Activated T-cell treated with anti-CD3 and anti-CD28 coated beads for 1 hour (primary cell): ENCODE measurements at places on chromosomes 11 and 22.

DNA sequence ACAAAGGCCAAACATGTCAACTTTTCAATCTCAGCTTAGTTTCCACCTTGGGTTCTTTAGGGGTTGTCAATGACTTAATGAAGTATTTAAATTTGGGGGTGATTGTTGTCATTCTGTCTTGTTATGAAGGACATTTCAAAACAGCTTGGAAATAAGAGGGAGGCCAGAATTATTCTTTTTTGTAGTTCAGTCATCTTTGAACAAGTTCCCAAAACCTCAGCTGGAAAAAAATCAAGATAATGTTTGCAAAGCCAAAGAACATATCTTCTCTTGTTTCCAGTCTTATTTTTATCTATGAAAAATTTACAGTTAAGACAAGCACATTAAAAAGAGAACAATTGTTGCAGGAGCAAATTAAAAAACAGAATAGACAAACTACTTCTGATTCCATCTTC lies 612.8 kb downstream of the INSC start:
- DNase-seq = no peak

GRCh38 chr11:37811349-37811748 lies 1213.3 kb upstream of the RAG2 start:
- no peak for DNase-seq

DNA sequence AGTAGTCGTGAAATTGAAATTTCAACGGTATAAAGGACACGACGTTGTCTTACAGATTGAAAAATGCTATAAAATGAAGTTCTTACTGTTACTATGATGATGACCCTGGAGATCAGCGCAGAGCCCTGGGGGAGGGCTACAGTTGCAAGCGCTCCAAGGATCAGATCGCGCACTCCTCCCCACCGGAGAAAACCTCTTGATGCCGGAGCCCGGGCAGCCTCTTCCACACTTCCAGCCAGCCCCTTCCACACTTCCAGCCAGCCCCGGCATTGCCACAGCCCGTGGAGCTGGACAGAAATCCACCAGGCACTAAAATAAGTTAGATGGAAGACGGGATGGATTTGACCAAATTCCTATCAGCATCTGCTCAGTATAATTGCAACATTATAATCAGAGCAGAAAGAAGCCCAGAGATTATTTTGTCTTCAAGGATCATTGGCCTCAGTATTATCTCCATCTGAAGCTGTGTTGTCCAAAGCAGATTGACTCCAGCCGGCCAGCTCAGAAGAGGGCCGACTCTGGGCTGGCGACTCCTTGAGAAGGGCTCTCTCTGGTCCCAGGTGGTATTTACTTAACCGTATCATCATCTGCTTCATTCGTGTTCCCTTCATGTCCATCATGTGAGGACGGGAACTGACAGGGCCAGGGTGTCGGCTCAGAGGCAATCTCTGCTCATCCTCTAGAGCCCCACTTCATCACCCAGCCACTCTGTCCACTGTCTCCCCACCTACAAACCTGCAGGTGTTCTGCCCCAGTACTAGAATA lies 777 bp upstream of the MICAL3 start:
- no peak for DNase-seq

DNA sequence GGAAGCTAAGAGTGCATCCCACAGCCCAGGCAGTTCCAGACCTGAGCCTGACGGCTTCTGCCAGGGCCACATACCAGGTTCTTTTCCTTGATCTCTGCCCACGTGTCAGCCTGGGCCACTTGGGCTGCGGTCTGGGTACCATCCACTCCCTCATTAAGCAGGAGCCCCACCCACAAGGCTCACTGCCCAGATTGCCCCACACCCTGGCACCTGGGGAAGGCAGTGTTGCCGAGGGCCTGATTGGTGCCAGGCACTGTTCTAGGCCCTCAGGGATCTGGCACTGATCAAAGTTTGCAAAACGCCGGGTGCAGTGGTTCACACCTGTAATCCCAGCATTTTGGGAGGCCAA lies 15.4 kb downstream of the GGA1 start:
- no peak for DNase-seq

DNA sequence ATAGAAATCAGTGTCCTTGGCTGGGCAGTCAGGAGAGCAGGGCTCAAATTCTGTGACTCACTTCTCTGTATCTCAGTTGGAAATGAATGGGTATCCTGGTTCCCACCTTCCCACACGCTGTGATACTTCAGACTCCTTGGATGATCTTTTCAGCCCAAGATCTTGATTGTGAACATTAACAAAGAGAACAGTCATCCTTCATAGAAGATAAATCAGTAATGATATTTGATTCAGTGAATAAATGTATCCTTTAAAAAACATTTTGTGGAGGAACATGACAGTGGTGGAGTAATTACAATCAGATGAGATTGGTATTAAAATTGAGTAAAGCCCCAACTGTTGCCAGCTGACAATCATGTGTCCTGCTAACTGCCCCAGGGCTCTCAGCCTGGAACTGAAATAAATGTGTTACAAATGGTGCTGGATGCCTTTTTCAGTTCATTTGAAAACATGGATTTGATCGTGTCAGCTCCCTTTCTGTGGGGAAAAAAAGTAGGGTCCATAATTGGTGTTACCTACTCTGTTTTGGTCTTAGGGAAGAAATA lies 72.9 kb upstream of the OR5AN1 start:
- no peak for DNase-seq

- no peak for DNase-seq
Observed at GRCh38 chr11:32098142-32098903, 7.4 kb downstream of the RCN1 start.

GRCh38 chr11:71247551-71248250 lies 4.7 kb downstream of the SHANK2 start:
- DNase-seq = no peak

DNA sequence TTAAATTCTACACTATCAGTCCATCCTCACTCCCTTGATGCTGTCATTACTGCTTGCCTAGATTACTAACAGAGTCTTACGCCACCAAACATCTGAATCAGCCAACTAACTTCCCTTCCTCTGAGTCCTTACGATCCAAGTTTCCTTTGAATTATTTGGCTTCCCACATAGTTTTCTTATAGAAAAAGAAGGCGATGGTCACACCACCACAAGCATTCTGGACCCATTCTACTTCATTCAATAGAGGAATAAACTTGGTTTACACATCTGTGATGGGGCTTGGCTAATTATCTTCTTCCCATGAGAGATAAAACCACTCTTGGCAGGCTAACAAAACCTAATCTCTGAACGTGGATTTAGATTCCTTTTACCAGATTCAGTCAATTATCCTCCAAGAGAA lies 35.0 kb downstream of the INTS4 start:
- DNase-seq = no peak

DNA sequence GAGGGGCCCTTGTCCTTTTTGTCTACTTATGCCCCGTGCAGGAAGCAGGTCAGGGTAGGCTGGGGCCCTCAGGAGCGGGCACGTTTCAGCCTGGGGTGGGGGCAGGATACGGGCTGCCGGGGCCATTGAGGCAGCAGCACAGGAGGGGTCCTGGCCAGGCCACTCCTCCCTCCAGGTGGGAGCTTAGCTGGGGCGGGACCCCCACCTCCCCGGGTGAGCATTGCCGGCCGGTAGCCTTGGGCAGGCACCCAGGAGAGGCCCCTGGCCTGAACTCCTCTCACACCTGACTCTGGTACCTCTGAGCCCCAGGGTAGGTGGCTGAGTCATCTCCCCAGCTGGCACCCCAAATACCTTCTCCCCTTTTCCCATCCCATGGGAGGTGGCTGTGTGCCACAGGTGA lies 5.0 kb upstream of the MUC6 start:
- DNase-seq = no peak

GRCh38 chr11:23425381-23425780 lies 565.1 kb upstream of the CCDC179 start:
- DNase-seq = no peak

DNA sequence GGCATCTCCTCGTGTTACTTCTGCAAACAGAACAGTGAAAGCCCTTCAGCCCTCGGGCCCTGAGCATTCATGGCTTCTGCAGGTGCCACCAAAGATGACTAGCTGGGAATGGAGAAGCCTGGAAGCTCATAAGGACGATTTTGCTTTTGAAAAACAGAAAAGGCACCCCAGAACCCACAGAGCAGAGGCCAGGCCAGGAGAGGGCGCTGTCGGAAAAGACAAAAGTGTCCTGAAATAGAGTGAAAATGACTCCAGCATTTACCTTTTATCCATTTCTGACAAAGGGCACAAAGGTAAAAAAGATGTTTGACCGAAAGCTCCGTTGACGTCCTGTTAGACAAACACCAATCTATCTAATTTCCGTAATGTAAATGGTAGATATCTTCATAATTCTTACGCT lies 37.6 kb downstream of the ZNF195 start:
- DNase-seq = peak; percentile 65

- DNase-seq = no peak
Observed at GRCh38 chr11:1740786-1741530, 9.4 kb downstream of the IFITM10 start.

GRCh38 chr11:123083623-123084029 lies 21.7 kb upstream of the HSPA8 start:
- peak; percentile 62 for DNase-seq

DNA sequence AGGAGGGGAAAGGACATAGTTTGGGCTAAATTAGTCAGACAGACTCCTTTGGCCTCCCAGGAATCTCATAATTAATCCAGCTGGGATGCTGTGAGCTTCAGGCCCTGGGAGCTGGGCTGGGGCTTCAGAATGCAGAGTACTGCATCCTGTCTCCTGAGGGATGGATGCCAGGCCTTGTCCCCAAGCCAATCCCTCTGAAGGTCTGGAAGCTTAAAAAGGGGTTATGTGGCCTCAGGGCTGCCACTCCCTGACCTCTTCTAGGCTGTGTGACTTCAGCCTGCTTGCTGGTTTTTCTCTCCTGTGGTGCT lies 6.9 kb upstream of the LRRC32 start:
- DNase-seq = no peak

GRCh38 chr22:40462195-40462984 lies 92.0 kb downstream of the SGSM3 start:
- peak; percentile 11 for DNase-seq

- no peak for DNase-seq
Observed at GRCh38 chr11:23746896-23747295, 750.0 kb upstream of the LUZP2 start.

- peak; percentile 46 for DNase-seq
Observed at GRCh38 chr11:67118181-67118766, 789 bp upstream of the KDM2A start.

GRCh38 chr11:69382131-69383128 lies 88.5 kb downstream of the MYEOV start:
- DNase-seq = no peak

GRCh38 chr22:43455846-43456245 lies 44.0 kb downstream of the MPPED1 start:
- no peak for DNase-seq

GRCh38 chr22:43995057-43995685 lies 28.9 kb upstream of the PARVB start:
- DNase-seq = no peak

- peak; percentile 1 for DNase-seq
Observed at GRCh38 chr22:28855355-28856094, 27.8 kb upstream of the ZNRF3 start.

DNA sequence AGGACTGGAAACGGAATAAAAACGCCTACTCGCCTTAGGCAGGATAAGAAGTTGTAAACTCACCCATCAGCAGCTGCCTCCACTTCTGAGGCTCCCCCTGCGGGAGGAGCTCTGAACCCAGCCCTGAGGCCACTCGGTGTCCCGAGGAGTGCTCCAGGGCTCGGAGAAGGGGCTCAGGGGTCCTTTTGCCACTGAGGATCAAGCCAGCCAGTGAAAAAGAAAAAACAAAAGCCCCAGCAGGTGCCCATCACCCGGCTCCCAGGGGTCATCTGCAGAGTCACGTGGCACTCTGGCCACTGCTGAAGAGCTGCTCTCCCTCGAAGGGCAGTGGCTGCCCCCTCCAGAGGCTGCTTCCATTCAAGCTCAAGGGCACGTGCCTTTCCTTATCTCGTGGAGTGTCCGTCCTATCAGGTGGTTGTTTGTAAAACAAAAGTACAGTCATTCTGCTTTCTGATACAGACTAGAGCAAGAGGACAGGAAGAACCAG lies 29.0 kb downstream of the NUP50 start:
- DNase-seq = no peak

DNA sequence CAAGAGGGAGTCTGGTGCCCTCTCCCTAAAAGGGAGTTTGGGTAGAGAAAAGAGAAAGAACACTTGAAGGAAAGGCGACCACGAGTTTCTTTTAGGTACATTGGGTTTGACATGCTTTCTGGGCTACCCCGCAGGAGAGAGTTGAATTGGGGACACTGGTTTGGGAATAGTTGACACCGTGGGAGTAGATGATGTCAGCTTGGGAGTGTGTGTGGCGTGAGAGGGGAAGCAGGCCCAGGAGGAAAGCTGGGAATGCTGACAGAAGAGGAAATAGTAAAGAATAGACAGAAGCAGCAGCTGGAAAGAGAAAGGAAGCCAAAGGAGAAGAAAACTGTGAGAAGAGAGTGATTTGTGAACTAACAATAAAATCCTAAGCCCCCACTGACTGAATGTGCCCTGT lies 442.9 kb downstream of the DYNC2H1 start:
- no peak for DNase-seq

- no peak for DNase-seq
Observed at GRCh38 chr11:1845561-1846452, 7.0 kb downstream of the TNNI2 start.

DNA sequence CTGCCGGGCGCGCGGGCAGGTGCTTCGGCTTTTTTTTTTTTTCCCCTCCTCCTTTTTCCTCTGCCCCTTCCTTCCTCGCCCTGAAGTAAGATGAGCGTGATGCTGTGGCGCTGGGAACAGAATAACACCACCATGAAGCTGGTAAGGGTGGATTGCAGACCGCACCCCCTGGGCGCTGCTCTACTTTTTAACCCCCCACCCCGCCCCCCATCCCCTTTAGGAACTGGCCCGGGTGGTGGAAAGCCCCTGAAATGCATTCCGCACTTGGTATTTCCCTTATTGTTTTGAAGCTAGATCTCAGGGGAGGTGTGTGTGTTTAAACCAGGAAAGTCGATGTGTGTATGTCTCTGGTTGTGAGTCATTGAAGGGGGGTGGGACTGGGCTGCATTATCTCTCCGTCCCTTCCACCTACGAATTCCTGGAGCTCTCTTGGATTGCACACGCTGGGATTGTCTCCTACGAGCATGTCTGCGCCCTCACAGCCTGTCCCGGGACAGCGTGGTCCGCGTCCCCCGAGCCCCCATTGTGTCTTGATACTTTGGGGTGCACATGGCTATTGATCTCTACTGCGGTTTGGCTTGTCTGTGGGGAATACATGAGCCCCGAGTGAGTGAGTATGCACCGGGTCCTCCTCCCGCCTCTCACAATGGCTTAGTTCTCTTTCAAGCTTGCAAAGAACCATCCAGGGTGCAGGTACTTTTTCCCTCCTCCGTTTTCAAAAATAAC lies 64.9 kb downstream of the NAV2 start:
- no peak for DNase-seq

GRCh38 chr22:42277232-42277753 lies 6.8 kb upstream of the TCF20 start:
- DNase-seq = no peak
